ENCODE measurements at places on chromosomes 3 and 15. TPM values are rescaled to one million over a fixed set of nuclear protein-coding genes. Genes with fewer than 3 reads are reported as not detected.

DNA sequence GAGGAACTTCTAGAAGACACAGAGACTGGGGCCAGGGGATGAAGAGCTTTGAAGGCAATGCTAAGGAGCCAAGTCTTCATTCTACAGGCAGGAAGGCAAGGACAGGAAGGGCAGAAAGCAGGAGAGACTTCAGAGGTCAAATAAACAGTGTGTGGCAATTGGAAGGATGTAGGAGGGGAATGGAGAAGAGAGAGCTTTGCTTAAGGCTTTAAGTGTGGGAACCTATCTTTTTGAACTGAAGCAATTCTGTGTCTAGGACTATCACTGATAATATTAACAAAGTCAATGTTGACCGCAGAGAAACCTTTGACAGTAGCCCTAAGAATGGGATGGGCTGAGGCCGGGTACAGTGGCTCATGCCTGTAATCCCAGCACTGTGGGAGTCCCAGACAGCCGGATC, 325.0 kb downstream of the FOXP1 start:
- no peak for DNase-seq

DNA sequence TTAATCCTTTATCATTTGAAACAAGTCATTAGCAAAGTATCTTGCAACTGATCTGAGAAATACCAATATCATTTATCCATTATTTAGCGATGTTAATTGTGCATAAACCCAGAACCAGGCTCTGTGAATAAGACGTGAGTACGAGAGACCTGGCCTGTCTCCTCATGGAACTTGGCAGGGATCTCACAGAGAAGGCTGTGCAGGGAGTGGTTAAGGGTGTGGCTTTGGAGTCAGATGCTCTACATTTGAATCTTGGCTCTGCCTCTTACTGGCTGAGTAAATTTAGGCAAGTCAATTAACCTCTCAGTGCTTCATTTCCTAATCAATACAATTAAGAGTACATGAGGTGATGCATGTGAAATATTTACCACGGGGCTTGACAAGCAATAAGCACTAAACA, 39.9 kb upstream of the TBL1XR1 start:
- no peak for DNase-seq

GRCh38 chr3:72947715-72948490, 48.7 kb upstream of the PPP4R2 start:
- no peak for DNase-seq

CHL1 gene
- 9.9 TPM for total RNA-seq

C3orf85 gene
- not detected for total RNA-seq

DNA sequence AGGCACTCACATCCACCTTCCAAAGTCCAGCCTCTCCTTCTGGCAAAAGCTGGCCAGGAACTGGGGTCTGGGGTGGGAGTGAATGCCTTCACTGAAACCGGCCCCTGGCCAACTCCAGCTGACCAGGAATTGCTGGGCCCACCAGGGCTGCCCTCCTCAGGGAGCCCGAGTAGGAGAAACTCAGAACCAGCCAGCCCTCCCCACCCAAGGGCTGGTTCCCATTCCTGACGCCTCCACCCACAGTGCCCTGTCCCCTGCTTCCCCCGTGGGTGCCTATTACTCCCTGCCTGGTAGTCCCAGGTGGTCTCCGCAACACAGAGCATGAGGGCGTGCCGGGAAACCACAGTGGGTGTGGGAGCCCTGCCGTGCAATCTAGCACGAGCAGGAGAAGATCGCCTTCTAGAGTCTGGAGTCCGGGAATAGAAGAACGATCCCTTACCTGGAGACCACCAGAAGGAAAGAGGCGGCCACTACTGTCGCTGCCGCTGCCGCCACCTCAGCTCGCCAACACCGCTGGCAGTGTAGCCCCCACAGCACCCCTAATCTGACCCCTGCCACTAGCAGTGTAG, 178.8 kb downstream of the POTEB3 start:
- no peak for DNase-seq

C2CD4A gene
- not detected for total RNA-seq

DNA sequence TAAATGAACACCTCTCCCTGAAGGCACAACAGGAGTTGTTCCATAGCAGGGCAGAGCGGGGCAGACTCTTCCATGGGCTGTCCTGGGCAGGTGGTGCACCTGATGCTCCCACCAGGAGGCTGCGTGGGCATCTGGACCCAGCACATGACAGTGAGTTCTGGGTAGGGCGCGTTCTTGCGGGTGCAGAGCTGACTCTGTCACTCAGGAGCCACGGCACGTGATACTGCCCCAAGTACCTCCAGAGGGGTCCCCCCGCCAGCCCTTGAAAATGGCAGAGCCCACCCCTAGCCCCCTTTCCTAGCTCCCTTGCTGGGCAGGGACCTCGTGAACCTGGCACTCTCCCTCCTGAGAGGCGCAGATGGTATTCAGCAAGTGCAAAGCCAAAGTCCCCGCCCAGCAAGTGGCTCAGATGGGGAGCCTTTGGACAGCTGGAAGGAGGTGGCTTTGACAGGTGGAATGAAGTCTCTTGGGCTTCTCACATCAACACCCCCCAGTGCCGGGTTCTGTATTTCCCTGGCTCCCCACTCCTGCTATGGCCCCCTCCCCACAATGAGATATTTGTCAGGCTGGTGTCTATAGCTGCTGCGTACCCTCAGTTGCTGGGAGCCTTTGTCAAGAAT, 172.1 kb downstream of the TBC1D2B start:
- DNase-seq: no peak

DNA sequence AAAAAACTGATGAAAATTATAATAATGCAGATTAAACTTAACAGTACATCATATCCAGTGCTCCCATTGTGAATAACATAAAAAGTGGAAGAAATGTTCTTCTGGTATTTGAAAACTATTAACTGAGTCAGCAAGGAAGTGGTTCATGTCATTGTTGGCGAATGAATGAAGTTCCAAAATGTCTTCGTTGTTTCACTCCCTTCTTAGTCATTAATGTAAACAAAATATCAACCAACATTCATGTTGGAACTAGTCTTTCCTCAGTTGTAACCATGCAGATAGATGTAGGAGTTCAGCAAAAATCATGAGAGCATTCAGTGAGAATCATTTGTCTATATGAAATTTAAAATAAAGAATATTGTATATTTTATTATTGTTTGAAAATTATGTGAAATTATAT, 44.1 kb upstream of the ICE2 start:
- no peak for DNase-seq

VEPH1 gene
- total RNA-seq: not detected

GRCh38 chr3:179016979-179017670, 54.5 kb downstream of the ZMAT3 start:
- DNase-seq: no peak

- no peak for DNase-seq
Measured at GRCh38 chr3:130345487-130346079, at the start of gene COL6A5. Gene COL6A5 (plus strand): TSS chr3:130345672. CDS start chr3:130373639, 27,967 bp downstream.

DNA sequence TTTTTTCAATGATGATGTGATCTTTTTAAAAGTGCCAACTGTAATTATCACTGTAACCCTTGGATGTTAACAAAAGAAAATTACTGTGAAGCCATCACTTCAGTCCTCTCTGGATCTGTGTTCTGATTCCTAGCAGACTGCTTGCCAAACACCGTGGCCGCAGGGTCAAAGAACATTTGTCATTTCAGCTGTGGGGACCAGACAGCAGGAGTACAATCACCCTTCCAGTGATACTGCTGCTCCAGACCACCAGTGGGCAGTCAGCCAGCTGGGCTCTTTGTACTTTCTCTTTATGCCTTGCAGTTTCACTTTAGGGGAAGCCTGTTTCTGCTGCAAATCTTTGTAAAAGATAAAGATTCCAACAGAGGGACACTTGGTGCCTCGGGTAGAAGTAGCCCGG, 770.0 kb downstream of the GRM7 start:
- DNase-seq: no peak

GRCh38 chr15:74809956-74810355, 2.7 kb upstream of the LMAN1L start:
- DNase-seq: no peak

FBXW12 gene
- not detected for total RNA-seq

- DNase-seq: no peak
Measured at GRCh38 chr15:86829245-86829644, 749.6 kb downstream of the AGBL1 start.

DNA sequence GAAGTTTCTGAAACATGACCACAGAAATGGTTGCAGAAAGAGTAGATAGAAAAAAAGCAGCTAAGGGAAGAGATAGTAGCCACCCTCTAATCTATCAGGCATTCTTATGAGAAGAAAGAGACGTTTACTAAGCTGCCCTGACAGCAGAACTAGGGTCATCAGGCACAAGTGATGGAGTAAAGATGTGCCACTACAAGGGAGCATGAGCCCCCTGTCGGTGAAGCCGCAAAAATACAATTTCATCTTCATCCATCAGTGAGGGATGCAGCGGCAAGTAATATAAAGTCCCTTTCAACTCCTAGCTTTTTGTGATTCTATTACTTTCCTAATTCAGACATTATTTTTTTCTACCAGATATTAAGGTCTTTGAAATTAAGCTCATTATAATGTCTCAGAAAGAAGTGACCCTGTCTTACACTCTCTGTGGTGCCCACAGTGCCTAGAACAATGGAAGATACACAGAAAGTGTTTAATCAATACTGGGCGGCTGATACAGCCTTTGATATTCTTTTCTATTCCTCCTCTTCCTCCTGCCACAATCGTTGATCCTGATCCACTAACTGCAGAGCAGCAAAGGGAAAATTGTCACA, 651.6 kb downstream of the NTRK3 start:
- DNase-seq: peak; percentile 75

GRCh38 chr3:36480911-36481648, 100.8 kb downstream of the STAC start:
- no peak for DNase-seq

- DNase-seq: peak; percentile 45
Measured at GRCh38 chr15:48974882-48975281, 11.2 kb upstream of the SHC4 start.

DNA sequence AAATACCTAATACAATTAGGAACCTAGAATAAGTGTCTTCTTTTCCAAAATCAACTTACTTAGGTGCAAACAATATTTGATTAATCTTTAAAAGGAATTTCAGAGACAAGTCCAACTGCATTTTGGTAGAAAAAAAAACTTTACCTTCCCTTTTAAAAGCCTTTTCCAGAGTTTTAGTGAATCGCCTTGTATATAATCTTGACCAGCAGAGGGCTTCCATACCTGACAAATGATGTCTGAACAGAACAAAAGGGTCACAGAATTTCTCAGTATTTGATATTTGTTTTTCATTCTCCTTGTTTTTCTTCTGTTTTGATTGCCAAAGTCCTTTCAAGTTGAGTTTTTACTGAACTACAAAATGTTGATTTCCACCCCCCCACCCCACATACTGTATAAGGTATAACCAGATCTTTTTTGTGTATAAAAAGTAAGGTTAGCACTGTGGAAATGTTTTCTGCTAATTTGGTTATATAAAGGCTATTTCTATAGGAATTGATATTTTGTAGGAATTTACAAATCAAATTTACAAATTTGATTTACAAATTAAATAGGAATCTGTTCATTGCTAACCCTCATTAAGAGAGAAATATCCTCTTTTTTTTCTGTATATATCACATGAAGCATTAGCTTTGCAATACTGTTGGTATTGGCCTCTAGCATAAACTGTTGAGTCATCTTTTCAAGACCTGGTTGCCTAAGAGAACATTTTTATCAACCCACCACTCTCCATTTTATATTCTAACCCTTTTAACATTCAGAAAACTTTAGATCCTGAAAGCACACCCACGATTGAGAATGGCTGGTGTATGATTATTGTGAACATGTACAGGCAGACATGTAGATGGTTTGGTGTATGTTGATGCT, 464.1 kb upstream of the RARB start:
- DNase-seq: peak; percentile 56

- no peak for DNase-seq
Measured at GRCh38 chr3:29083081-29083480, 197.8 kb upstream of the RBMS3 start.

GRCh38 chr15:90104551-90104950, 2.3 kb upstream of the IDH2 start:
- DNase-seq: no peak

SUCNR1 gene
- not detected for total RNA-seq

MB21D2 gene
- total RNA-seq: not detected

ALDH1A2 gene
- not detected for total RNA-seq

- no peak for DNase-seq
Measured at GRCh38 chr3:100155590-100155989, 41.3 kb upstream of the FILIP1L start.

- no peak for DNase-seq
Measured at GRCh38 chr15:84601555-84601838, 688 bp downstream of the ZSCAN2 start.

DNA sequence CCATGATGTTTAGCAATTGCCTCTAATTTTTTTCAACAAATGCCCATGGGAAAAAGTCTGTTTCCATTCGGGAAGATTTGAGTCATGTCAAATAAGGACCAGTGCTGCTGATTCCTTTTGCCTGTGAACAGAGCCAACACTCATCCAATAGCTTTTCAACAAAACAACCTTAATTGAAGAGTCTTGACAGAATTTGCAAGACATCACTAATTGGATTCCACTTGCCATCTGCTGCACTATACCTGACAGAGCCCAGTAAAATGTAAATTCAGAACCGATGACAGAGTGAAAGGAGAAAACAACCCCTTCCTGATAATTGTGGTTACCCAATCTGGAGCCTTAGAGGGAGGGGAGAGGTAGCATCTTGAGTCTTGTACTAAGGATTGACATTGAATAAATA, 426.7 kb downstream of the AGBL1 start:
- DNase-seq: no peak

GRCh38 chr3:79040701-79041100, 727.1 kb downstream of the ROBO1 start:
- DNase-seq: no peak

DNA sequence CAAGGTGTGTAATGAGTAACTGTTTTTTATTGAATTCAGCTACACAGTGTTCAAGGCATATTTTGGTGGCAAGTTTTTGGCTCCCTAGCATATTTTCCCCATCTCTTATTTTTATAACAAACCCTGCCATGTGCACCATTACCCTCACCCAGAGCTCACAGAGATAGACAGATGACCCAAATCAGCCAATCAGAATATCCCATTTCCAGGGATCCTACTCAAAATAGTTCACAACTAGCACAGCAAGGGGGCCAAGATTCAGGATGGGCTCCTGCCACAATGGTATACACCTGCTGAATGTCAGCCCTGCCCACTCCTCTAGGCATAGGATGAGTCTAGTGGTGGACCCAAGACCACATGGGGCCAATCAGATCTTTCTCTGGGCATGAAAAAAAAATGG, 78.8 kb upstream of the SETMAR start:
- DNase-seq: no peak

DNA sequence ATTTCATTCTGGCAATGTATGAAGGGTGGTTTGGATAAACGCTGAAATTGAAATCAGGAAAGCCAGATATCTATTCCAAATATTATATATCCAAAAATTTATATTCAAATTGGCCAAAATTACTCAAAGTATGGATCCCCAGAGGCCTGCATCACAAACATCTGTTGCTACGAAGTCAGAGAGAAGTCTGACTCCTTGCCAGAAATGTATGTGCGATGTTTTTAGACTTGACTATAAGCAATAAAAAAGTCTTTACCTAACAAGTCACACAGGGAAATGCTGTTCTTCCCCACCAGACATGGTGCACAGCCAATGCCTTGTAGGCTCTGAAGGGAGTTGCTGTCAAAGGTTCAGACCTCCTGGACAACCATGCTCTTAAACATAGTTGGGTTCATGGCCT, 533.1 kb downstream of the OTOL1 start:
- no peak for DNase-seq

KIF9 gene
- 8.3 TPM for total RNA-seq

ECE2 gene
- 0.15 TPM for total RNA-seq

Data from Karpas-422 (cell line).